ENCODE measurements at places on chromosomes 4 and X. TPM values are rescaled to one million over a fixed set of nuclear protein-coding genes. Genes with fewer than 3 reads are reported as not detected.

The FGFRL1 gene
- 59.1 TPM for total RNA-seq

The TMEM185A gene
- 35.7 TPM for total RNA-seq

The DCHS2 gene
- 11.1 TPM for total RNA-seq

The TCEAL2 gene
- 1.8 TPM for total RNA-seq

The GAGE12E gene
- not detected for total RNA-seq

The GAB1 gene
- total RNA-seq: 40.9 TPM

The CFAP99 gene
- 0.41 TPM for total RNA-seq

The NAT8L gene
- total RNA-seq: 5.4 TPM
